Stimulated activated CD4-positive, alpha-beta T cell treated with anti-CD3 and anti-CD28 coated beads, Interleukin-12 subunit alpha, Interleukin-12 subunit beta, amount 100 ng/mL, for 48 hours (primary cell): ENCODE measurements at places on chromosomes 2 and 18.

DNA sequence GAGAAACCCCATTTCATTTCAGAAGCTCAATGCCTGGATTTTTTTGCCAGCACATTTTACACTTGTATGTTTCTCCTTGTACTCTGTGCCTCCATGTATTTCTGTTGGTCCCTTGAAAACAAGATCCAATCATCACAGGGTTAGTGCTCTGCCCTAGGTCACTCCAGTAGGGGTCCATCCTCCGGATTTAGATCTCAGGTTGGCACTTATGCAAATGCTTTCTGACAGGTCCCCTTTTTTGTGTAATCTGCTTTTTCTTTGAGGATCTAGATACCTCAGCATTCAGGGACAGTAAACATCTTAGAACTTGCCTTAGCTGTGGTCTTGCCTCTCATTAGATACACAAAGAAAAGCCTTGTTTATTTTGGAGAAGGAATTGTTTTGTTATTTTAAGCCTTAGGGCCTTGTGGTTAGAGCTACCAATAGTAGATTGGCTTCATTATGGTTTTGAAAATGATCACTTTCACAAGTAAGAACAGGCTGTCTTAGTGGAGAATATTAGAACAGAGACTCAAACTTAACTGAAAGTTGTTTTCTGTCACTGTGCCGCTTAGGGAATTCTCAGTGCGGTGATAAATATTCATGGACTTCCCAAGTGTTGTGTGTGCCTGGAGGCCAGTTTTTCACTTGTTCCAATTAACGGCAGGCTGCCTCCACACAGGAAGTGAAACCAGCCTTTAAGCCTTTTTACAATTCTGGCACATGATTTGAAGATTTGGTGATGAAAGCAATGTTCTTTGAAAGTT lies 7.8 kb downstream of the MERTK start:
- DNase-seq: no peak

DNA sequence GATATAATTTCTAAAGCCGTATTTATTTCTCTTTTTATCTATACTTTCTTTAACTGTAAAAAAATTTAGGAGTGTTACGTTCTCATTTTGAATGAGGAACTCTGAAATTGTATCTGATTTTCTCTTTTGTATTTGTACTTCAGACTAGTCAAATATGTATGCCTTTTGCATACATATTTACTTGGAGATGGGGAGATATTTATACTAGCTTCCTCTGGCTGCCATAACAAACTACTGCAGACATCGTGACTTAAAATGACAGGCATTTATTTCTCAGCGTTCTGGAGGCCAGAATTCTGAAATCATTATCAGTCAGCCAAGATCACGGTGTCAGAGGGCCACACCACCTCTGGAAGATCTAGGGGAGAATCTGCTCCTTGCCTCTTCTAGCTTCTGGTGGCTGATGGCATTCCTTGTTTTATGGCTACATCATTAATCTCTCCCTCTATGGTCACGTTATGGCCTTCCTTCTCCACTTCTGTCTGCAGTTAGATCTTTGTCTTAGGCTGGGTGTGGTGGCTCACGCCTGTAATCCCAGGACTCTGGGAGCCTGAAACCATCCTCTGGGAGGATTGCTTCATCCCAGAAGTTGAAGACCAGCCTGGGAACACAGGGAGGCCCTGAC lies 8.2 kb downstream of the LCLAT1 start:
- no peak for DNase-seq

DNA sequence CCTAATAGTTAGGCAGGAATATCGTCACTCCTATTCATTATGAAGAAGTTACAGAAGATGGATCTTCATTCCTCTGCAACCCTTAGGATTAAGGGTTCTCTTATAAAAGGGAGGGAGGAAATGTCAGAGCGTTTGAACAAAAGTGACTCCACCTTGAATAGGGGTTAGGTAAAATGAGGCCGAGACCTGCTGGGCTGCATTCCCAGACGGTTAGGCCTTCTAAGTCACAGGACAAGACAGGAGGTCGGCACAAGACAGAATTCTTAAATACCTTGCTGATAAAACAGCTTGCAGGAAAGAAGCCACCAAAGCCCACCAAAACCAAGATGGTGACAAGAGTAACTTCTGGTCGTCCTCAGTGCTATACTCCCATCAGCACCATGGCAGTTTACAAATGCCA lies 147.6 kb downstream of the CDCA7 start:
- DNase-seq: no peak

GRCh38 chr2:144941743-144942488 lies 422.0 kb upstream of the ZEB2 start:
- no peak for DNase-seq

GRCh38 chr2:50951437-50951836 lies 80.5 kb downstream of the NRXN1 start:
- no peak for DNase-seq

DNA sequence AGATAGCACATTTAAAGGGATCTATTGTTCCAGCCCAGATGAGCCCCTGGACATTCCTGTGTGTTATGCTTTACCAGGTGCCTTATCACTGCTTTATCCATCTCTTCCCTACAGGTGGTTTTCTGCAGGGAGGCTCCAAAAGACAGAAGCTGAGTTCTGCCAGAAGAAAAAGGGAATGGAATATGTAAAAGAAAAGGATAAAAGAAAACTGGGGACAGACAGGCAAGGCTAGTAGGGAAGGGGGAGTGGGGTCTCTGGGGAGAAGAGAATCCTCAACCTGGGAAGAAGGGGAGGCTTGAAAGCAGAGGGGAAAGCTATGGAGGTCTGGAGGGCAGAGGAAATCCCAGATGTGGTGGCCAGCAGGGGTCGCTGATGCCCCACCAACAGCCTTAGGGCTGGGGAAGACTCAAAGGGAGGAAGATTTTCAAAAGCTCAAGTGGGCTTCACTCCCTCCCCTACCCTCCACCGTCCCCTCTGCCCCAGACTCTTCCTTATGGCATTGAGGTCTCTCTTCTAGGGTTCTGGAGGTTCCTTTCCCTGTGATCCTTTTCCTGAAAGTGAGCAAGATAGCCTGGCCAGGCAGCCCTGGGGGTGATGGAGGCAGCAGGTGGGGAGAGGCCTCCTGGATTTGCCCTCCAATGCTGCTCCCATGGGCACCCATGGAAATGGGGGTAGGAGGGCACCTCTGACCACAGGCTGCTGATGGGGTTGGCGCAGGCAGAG lies 178.1 kb upstream of the PKDCC start:
- DNase-seq: peak; percentile 59

DNA sequence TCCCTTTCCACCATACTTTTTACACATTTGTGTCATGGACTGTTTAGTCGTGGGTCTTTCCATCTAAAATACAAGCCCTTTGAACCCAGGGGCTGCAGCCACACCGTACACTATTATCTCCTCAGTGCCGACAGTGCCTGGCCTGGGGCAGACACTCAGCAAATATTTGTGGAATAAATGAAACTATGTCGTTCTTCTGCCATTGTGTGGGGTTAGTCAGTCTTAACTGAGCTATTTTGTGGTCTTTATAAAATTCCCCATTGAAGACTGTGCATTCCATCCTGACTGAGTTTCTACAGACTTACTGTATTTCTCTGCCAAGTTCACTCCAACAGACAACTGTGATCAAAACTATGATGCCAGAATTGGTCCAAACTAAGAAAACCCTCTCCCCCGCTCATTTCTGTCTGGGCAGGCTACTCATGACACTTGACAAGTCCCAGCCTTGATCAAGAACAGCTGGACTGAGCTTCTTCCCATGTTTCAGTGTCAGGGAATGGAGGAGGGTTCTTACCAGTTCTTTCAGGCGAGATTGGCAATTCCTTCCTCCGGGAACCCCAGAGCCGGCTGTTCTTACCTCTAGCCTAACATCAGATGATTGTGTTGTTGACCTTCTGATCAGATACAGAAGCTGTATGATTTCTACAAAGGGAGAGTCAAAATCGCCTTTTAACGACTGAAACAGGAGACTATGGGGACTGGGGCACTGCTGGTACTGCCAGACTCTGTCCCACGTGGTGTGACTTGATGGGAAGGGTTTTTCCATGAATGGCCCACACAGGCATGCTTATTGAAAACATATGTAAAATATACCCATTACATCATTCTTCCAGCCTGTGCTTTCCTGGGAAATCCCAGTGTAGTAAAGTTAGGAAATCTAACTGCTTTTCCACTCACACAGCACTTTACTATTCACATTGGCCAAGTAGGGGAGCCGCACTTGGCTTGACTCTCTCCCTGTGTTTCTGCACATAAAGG lies 77.4 kb upstream of the NPAS2 start:
- DNase-seq: no peak

DNA sequence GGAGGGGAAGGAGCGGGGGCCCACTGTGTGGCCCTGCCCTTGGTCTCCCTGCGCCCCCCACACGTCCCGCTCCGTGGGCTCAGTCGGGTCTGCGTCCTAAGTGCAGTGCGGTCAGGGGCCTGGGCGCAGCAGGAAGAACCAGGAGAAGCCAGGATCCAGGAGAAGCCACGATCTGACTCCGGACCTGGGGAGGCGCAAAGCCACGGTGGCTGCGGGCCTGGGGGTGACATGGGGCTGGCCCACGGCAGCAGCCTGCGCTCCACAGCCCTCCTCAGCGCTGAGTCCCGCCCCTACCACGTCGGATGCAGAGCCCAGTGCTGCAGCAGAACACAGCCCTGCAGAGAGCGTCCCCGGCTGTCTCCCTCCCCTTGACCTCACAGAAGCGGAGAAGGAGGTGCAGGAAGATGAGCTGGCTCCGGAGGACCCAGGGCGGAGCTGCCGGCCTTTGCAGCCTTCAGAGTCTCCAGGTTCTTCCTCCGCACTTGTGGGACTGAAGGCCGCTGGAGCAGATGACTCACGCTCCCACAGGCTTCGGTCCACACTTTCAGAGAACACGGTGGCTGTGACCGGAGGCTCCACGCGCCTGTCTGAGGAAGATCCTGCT lies 589.2 kb upstream of the SALL3 start:
- DNase-seq: no peak

- no peak for DNase-seq
These were observed 258.3 kb downstream of the SS18 start for GRCh38 chr18:25832001-25832604.

GRCh38 chr2:4959219-4959618 lies 733.0 kb upstream of the SOX11 start:
- no peak for DNase-seq

GRCh38 chr2:48227617-48228344 lies 302.2 kb upstream of the STON1 start:
- DNase-seq: no peak
